ENCODE measurements at places on chromosomes 7 and 10.

- DNase-seq: no peak
Observed at GRCh38 chr10:68603766-68604165, 43.6 kb downstream of the TET1 start.

DNA sequence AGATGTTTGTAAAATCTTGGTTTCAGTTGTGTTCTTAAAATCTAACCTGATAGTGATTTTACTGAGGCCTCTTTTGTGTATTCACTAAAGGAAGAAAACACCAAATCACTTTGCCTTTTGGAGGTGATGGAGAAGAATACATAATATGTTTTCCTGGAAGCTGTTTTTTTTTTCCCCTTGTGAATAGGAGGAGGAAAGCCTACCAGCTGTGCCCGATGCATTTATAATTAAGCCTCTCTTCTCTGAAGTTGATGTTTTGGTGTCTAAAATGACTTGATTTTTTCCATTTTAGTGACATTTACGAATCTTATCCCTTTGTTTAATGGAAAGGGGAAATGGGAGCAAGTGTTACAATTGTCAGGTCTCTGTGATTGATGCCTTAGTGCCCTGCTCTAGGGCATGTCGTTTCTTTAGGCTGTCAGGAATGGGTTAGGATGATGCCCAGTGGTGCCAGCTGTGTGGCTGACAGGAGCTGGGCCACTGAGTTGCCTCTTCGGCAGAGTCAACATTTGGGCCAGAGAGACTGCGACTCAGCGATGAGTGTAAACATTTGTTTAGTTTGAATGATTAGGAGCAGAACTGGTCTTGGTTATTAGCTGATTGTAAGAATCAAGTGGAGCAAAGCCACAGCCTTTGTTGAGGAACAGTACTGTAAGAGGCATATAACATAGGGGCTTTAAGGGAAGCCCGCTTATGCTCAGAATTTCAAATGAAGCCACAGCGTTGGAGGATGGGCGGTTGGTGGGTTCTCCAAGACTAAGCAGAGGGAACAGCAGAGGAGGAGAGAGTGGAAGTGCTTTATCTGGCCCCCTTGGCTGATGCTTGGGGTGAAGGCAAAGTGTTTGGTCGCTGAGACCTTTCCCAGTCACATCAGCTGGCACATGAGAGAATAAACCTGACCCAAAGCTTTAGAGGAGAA is 81.6 kb downstream of the CDK14 start:
- DNase-seq: no peak

DNA sequence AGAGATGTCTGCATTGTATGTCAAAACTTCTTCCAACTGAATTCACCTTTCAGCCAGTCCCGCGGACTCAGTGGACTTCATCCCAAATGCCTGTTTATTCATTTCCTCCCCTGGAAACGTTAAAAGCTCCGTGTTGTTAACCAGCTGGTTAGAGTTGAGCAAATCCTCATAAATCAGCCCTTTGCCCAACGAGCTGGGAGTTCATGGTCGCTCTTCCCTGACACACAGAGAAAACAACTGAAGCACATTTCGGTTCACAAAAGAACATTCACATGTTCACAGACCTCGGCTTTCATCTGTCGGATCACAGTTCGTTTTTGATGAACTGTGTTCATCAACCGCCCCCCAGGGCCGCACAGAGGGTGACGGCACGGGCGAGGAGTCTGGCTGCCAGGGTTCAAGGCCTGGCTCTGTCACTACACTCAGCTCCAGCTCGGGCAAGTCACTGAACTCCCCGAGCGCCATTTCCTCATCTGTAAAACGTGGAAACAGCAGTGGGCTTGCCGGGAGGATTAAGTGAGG is 62.6 kb downstream of the GLI3 start:
- no peak for DNase-seq

GRCh38 chr10:1638889-1639419 is 98.4 kb downstream of the ADARB2 start:
- no peak for DNase-seq

- no peak for DNase-seq
Observed at GRCh38 chr7:30594048-30594539, 584 bp upstream of the GARS1 start.

DNA sequence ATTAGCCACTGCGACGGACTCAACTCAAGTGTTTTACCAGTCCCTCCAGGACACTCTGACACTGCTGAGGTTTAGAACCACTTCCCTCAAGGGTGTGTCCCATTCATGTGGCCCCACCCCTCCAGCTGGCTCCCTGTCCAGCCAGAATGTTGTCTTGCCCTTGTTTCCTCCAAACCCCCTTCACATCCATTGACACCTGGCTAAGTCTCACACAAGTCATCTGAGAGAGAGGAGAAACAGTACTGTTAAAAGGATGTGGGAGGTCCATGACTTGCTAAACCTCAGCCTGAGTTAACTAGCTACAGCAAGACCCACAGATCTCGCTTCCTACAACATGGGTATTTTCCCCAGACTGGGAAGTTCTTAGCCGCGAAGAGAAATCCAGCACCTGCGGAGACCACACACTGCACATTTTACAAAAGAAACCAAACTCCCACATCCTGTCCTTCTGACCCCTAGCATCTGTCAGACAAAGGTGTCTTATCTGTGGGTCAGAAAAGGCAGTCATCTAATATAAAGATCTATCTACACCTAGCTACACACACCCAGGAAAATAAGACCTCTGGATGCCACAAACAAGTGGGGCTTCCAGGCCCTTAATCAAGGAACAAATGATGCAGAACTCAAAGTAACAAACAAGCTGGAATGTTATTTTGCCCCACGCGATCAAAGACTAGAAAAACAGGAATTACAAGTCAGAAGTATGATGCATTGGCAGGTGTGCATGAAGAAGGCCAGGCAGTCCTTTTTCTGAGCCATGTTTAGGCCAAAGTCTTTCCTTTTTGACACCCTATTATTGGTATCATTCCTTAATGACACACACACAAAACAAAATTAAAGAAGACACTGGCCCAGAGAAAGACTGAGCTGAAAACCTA is 13.9 kb downstream of the OSBPL3 start:
- peak; percentile 53 for DNase-seq

GRCh38 chr7:25482631-25483030 is 254.3 kb upstream of the NPVF start:
- DNase-seq: no peak

DNA sequence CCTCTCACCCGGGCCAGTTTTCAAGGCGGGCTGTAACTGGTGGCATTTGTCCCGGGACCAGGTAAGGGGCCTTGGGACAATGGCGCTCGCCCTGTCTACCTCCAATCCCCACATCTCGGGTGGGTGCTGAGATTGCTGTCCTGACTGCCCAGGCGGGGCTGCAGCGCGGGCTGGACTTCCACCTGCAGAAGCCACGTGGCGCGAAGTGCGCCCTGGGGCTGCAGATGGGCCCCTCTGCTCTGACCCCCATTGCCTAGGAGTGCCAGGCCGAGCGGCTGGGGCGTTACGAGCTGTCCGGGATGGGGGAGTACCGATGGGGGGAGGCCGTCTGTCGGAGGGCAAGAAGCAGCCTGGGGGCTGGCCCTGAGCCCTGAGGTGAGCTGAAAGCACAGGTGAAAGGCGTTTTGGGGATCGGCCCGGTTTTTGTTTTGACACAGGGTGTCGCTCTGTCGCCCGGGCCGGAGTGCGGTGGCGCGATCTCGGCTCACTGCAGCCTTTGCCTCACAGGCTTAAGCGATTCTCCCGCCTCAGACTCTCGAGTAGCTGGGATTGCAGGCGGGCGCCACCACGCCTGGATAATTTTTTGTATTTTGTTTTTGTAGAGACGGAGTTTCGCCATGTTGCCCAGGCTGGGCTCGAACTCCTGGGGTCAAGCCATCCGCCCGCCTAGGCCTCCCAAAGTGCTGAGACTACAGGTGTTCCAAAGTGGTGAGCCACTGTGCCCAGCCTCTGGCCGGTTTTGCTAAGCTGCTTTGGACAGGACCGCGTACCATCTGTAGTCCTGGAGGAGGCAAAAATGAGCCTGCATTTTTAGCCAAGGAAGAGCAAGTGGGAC is at the start of gene SFXN2:
Gene SFXN2 (plus strand): TSS at position 16 of the 835 bp plus-strand sequence. CDS start 12,001 bp downstream, outside the sequence.
- DNase-seq: peak; percentile 45

DNA sequence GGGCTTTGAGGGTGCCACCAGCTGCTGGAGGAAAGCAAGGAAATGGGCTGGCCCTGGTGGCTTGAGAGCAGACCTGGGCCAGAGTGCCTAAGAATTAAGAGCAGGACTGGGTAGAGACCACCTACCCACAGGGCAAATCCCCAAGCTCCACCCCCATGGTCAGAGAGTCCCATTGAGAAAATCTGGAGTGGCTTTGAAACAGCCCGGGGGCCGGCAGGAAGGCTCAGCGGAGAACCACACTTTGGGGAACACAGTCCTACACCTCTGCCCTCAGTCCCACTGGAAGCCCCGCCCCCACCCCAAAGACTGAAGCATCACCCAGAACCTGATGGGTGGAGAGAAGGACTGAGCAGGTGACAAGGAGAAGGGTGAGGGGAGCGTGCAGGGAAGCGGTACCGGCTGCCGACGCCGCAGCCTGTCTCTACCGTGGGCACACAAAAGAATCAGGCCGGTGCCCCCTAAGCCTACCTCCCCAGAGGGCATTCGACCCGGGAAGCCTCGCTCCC is 3.6 kb downstream of the SMARCD3 start:
- DNase-seq: no peak

DNA sequence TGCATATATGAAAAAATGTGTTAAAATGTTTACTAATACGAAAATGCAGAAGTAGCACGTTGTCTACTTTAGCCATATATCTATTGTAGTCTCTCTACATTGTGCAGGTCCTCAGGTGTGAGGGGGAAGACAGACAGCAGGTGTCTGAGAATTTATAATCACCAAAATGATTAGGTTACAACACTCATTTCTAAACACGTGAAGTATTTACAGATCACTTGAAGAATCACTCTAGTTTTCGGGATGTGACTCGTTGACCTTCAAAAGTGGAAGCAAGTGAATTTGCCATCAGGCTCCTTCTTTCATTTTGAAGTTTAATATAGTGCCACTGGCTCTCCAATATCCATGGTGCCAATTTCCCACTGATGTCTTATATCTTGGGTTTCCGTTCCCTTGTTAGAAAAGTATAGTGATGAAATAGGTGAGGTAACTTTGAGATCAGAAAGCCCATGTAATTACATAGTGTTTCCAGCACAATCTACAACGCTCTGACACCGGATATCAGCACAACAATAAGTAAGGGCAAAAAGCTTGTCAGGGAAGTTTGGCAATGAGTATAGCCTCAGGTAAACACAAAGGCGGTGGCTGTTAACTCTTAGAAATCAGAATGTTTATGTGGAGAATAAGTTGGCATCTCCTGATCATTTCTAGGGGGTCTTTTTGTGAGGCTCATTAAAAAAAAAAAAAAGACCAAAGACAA is 57.5 kb upstream of the SP4 start:
- no peak for DNase-seq

DNA sequence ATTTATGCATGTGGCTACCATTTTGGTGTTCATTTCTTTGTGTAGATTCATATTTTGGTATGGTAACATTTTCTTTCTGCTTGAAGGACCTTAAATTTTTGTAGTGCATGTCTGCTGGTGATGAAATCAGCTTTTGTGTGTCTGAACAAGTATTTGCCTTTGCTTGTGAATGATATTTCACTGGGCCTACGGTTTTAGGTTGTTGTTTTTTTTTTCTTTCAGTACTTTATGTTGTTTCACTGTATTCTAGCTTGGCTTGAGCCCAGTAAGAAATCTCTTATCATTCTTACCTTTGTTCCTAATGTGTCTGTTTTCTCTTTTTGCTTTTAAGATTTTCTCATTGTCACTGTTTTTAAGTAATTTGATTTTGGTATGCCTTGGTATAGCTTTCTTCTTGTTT is 31.9 kb downstream of the SAMD8 start:
- DNase-seq: no peak

DNA sequence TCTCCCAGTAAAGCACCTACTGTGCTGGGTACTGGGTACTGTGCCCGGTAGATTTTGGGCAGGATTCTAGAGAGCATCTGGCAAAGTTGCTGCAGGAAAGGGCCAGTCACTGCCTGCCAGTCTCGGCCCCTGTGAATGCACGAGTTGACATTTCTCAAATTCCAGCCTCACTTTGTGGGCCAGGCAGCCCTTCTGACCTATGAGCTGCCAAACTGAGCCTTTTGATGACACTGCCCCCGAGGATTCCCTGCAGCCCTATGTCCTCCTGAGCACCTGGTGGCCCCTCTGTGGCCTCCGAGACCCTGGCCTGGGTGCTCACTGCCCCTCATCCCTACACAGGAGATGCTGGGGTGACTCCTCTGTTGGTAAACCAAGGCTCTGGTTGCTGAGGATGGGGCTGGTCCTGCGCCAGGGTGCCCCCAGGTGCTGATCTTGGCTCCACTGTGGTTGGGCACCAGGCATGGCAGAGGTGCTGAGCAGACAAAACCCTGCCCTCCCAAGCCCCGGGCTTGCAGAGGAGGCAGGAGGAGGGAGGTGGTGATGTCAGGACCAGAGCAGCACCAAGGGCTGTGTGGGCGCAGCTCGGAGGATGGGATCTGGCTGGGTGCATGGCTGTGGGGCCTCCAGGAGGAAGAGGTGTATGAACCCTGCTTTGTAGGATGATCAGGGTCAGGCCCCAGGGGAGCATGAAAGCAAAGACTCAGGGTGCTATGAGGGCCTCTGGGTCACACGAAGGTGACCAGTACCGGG is 16.2 kb downstream of the LHPP start:
- DNase-seq: no peak

- DNase-seq: no peak
Observed at GRCh38 chr7:80307227-80307856, 172.7 kb downstream of the GNAI1 start.

- no peak for DNase-seq
Observed at GRCh38 chr10:16570731-16571130, 49.1 kb upstream of the C1QL3 start.

GRCh38 chr10:48501787-48502771 is 102.8 kb downstream of the ARHGAP22 start:
- DNase-seq: no peak

GRCh38 chr10:1153805-1154351 is 97.7 kb downstream of the WDR37 start:
- DNase-seq: no peak

GRCh38 chr7:37441386-37441760 is 7.3 kb downstream of the ELMO1 start:
- no peak for DNase-seq

- no peak for DNase-seq
Observed at GRCh38 chr7:91140982-91141381, 123.3 kb upstream of the FZD1 start.

DNA sequence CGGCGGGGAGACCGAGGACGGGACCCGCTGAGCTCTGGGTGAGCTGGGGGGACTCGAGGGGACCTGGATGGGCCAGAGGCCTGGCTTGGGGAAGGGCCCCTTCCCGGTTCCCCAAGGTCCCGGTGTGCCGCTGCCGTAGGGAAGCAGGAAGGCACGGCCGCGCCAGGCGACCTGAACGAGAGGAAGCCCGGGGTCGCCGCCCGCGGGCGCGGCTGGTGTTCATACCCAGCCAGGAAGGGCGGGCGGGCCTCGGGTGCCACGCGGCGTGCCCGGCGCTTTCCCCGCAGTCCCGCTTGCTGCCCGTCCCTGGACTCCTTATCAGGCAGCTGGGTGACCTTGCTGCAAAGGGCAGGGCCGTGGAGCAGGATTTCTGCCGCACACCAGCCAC is 38.0 kb downstream of the ZNF777 start:
- no peak for DNase-seq

- no peak for DNase-seq
Observed at GRCh38 chr10:117663750-117664149, 121.2 kb downstream of the EMX2 start.

- DNase-seq: no peak
Observed at GRCh38 chr10:60940446-60940845, 3.5 kb downstream of the RHOBTB1 start.

Measured in CD4-positive, alpha-beta T cell treated with Interleukin-21 for 1 hour (primary cell).